ENCODE measurements at places on chromosomes 2 and 18.
A peak's percentile ranks its signal among the peaks of the same experiment; 100 is the strongest.

DNA sequence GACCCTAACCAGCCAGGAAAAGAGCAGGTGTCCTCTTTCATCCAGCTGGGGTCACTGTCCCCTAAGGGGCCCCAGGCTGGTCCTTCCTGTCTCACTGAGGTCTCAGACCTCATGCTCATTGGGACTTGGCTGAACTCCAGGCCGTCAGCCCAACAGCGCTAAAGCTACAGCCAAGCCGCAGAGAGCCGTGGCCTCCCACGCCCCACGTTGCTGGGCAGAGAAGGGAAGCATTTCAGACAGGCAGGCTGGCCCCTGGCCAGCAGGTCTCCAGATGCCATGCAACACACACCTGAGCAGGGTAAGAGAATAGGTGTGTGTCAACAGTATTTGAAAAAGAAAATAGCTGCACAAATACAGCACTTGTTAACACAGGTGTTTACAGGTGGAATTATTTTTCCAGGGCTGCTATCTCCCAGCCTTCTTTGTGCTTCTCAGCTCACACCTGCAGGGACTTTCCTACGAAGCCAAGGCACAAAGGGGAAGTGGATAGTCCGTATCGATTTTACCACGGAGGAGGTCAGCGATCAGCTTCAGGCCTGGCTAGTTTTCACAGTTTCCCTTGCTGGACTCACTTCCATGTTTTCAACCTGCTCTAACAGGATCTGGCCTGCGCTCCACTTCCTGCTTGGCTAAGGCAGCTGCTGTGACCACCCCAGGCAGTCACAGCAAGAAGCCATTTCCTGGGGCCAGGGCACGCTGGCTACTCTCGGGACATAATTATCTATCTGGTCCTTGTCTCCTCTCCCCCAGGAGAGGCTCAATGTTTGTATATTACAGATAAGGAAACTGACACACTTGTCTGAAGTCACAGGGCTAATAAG, 156.1 kb upstream of the ID2 start:
- peak; percentile 44 for DNase-seq

DNA sequence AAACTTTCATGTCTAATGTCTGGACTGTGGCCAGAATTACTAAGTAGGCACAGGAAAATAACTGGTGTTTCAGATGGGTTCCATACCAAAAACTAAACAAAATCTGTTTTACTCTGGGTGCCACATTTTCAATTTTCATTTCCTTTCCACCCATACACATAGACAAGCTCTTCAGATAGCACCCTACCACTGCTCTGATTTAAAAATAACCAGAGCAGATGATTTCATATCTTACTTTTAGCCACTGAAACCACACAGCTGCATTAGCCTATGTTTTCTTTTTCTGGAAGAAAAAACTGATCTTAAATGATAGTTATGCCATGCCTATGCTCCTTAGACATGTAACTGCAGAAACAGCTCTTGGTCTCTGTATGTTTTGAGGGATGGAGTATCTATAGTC, 647.6 kb downstream of the CPS1 start:
- DNase-seq: no peak

DNA sequence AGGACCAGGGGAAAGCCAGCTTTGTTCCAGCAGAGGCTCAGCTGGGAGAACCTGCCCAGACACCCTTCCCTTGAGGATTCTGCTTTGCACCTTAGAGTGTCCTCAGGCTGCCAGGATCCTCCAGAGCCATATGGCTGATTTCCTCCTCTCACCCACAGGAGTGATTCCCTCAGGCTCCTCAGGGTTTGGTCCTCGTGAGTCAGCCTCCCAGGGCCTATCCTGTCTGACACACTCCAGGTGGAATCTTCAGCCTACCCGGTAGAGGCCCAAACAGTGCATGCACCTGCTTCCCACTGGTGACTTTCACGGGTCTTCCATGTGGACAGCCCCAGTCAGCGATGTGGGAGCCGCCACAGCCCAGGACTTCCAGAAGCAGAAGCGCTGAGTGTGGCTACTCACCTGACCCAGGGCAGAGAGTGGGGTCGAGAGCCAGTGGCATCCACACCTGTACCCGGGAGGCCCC, 73.3 kb downstream of the TFCP2L1 start:
- no peak for DNase-seq

DNA sequence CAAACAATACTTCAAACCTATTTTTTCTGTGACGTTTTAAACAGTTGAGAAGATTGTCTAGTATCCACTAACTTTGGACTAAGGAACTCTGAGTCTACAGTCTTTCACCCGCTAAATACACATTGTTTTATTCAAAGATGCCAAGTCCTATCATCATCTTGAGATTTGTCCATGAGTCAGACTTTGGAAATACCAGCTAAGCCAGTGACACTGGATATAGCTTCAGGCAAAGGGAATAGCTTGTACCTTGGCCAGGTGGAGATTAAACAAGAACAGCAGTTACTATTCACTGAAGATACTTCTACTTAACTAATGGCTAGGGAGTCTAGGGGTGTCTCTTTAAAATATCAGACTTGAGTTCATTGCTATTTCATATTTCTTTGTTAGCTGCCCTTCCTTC, 137.5 kb downstream of the COMMD1 start:
- DNase-seq: peak; percentile 23

GRCh38 chr2:142290931-142291330, 160.1 kb upstream of the LRP1B start:
- DNase-seq: no peak

DNA sequence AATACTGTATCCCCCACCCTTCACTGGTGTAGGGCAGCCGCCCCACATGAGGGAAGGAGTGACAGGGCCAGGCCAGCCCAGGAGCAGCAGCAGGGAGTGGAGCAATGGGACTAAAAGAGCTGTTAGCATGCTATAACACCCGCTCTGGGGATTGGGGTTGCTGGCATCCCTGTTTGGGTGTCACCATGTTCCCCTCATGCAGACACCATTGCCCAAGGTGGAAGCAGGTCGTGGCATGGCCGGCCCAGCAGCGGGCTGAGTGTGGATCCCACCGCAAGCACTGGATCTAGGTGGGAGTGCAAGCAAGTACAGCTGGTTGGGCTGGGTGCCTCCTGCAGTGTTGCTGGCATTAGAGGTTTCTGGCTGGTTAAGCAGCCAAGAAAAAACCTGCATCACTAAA, 3.3 kb upstream of the SULT6B1 start:
- no peak for DNase-seq

DNA sequence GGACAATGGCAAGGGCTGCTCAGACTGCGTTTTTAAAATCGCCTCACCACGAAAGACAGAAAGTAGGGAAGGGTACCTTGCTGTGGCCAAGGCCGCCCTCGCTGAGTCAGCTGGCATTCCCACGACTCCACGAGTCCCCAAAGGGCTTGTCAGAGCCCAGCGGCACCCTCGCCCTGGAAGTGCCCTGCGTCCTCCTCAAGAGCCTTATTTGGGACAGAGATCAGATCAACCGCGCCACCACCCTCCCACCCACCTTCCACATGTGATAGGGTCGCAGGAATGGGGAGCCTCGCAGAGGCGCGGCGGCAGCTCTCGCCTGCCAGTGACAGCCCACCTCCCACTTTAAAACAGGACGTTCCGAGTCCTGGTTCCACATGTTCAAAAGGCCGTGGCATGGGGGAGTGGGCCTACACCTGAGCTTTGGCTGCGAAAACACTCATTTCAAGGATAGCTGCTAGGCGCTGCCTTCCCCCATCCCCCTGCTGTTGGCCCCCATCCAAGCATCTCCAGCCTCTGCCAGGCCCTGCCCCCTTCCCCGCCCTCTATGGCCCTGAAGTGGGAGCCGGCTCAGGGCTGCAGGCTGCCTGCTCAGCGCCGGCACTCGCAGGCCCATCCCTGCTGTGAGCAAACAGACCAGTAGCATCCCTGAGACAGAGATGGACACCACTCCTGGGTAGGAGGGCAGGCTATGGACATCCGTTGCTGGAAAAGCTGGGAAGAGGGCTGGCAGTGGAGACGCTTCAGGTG, 38.1 kb upstream of the ARHGEF4 start:
- DNase-seq: no peak

DNA sequence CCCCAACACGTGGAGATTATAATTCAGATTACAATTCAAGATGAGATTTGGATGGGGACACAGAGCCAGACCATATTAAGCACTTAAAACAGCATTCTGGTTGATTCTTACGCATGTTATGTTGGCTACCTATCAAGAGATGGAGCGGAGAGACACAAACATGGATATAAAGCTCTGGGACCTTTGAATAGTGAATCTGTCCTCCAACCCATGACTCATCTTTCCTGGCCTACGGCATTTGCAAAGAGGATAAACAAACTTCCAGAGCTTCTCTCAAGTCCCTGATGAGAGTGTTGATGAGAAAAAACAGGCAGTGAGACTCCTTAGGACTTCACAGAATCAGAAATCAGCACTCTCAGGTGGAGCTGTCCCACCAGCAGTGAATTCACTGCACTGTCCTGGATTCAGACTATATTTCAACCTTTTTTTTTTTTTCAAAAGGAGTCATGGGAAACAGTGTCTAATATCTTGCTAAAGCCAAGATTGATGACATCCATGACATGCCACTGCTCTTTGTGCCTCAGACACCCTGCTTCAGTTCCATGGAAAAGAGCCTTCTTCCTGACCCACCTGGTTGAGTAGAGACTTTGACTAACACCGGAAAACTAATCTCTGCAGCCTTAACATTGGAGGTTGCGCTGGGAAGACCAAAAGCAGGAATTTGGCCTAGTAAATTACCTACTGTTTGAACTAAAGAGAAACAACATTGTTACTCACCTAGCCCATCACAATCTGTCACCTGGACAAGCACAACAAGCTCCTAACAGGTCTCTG, 62.1 kb upstream of the NPAS2 start:
- peak; percentile 14 for DNase-seq

DNA sequence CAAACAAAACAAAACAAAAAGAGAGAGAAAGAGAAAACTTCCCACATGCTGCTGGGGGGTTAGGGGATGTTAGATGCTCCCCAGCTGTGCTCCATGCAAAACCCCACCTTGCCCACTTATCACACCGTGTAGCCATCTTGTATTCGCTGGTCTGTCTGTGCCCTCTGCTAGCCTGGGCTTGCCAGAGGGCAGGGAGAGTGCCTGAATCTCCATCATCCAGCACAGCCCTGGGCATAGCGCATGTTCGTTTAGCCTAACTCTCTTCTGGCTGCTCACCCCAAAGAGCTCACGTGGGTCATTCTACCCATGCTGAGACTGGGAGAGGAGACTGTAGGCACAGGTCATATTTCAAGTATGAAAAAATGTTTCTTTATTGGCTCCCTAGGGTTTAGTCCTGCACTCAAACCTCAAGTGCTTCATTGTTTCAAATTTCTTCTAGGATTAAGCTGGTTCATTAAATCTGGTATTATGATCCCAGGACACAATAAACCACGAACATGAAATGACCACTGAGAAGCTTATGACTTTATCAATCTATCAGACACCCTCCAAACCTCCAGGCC, 100.5 kb downstream of the KCNF1 start:
- no peak for DNase-seq

GRCh38 chr18:14921547-14921946, 173.6 kb downstream of the ANKRD30B start:
- no peak for DNase-seq
